ENCODE measurements at places on chromosomes 4 and X.

DNA sequence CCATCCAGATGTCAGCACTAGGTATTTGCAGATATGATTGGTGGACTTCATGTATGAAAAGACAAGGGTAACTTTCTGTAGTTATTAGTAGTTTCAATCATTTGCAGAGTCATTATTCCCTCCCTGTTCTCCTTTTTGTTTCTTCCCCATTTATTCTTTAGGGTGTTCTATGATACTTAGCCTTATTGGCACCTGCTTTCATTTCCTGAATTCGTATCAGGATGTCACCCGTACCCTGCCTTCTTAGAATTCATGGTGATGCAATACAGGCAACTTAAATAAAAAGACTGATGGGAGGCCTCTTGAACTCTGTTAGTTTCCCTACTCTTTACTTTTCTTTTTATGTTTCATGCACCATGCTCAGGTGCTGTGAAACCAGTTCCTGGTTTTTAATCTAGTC is 24.2 kb downstream of the MAGED1 start:
- DNase-seq: no peak

DNA sequence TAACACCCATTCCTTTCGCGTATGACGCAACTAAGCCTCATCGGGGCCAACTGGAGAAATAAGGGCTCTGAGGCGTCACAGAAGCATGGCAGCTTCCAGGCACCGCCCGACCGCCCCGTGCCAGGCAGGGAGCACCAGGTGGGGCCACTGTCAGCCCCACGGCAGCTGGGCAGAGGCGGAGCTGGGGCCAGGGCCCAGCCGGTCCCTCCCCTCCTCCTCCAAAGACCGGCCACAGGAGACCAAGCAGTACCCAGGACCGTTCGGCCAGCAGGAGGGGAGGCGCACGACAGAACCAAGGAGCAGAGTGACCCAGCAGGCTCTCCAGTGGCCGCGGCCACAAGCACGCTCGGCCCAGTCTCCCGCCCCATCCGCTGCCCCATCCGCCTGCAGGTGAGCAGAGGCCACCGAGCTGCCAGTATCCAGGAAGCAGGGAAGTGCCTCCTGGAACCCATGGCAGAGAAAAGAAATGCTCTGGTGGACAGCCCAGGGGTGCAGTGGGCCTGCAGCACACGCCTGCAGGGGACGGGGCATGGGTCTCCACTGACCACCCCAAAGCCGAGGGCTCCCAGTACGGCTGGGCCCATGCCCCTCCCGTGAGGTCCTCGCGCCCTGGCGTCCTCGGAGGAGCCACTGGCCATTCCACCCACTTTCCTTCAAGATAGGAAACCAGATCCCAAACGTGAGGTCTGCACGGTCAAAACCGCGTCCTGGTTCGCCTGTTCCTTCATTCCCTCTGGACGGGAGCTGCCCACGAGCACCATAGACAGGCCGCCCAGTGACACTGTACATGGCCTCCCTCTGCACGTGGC is 9.6 kb downstream of the CTBP1 start:
- no peak for DNase-seq

- peak; percentile 1 for DNase-seq
Measured at GRCh38 chr4:117692538-117692937, 341.7 kb upstream of the NDST3 start.

GRCh38 chrX:17692709-17693346 is 44.5 kb upstream of the SCML1 start:
- DNase-seq: peak; percentile 44

DNA sequence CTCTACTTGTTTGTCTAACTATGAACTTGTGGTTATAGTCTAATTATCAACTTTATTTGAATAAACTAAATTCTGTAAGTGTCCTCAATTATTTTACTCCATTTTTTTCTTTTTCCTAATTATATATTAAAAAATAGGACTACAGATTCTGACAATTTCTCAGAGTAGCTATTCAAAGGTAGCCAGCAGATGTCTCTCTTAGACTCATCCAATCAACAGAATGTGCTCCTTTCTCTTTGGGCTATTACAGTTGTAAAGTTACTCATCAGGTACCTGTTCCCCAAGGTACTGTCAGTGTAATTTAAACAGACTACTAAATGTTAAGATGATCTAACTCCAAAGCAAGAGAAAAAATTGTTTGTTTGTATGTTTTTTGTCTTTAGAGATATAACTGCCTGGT is 248.6 kb downstream of the PCDH18 start:
- peak; percentile 17 for DNase-seq

DNA sequence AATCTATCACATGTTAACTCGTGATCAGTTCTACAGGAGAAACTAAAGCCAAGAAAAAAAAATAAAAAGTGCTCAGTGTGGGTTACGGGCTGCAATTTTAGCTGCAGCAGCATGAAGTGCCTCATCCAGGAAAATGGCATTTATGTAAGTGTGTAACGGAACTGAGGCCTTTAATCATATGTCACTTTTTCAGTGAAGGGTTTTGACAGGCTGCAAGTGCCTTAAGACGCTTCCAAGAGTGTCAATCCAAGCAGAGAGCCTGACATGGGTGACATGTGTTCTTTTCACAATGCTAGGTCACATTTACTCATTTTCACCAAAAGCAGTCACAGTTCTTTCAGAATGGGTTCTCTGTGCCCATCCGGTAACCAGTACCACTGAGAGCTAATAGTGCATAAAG is 604.6 kb downstream of the RAB28 start:
- no peak for DNase-seq

DNA sequence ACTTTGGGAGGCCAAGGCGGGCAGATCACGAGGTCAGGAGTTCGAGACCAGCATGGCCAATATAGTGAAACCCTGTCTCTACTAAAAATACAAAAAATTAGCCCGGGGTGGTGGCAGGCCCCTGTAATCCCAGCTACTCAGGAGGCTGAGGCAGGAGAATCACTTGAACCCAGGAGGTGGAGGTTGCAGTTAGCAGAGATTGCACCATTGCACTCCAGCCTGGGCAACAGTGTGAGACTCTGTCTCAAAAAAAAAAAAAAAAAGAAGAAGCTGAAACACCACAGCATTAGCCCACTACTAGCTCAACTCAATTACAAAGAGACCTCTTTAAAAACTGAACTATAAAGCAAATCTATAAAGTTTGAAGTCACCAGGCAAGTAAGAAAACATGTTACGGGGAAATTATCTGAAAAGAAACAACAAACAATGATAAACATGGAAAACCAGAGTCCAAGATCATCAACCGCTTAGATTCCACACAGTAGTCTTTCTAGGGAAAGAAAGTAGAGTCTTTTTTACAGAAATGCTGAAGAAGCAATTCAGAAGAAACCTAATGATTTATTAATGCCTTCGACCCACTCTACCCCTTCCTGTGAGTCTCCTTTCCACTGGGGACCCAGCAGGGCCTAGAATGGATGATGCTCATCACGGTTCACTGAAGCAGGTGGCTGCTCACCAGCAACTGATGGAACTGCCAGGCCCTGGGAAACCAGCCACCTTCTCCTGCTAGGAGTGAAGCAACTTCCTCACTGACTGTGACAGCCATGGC is 6.6 kb downstream of the SAT1 start:
- peak; percentile 72 for DNase-seq

DNA sequence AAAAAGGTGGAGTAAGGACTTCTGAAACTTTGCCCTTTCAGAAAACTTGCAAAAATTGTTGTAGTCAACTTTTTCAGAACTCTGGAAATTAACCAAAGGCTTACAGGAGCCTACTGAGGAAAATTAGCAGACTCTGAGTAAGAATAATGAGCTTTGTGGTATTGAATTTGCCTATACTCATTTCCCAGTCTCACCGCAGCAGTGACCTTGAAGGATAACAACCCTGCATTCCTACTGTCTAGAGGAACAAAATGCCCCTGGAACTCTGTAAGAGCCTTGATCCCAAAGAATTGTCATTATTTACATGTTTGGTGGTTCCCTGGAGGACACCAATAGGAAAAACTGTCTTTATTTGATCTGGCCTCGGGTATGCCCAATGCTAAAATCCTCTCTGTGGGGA is 57.9 kb downstream of the MND1 start:
- DNase-seq: peak; percentile 5

Data from renal cortical epithelial cell (primary cell).